ENCODE measurements at places on chromosomes 7 and 10. TPM values are rescaled to one million over a fixed set of nuclear protein-coding genes. Genes with fewer than 3 reads are reported as not detected.

Gene TAC1
- total RNA-seq = not detected

Gene NEBL
- 3.7 TPM for total RNA-seq

Gene FZD8
- total RNA-seq = 2.0 TPM

Gene SUN3
- not detected for total RNA-seq

Gene RAB19
- total RNA-seq = not detected
